Parietal lobe (tissue), 2 donors: ENCODE measurements at places on chromosomes 5 and 9. TPM values are rescaled to one million over a fixed set of nuclear protein-coding genes. Genes with fewer than 3 reads are reported as not detected.

HK3 gene
- 0.31 TPM for total RNA-seq

SCGB3A2 gene
- total RNA-seq = not detected

ZFP37 gene
- 30.7 TPM for total RNA-seq

POLK gene
- 74.2 TPM for total RNA-seq

CDH9 gene
- 14.7 TPM for total RNA-seq

MAN2A1 gene
- 69.5 TPM for total RNA-seq

PDE8B gene
- 5.6 TPM for total RNA-seq

IFNA21 gene
- total RNA-seq = not detected

GPR150 gene
- total RNA-seq = not detected

SHOC1 gene
- total RNA-seq = not detected

WNK2 gene
- total RNA-seq = 86.1 TPM

C5orf46 gene
- total RNA-seq = not detected

CTSV gene
- total RNA-seq = 0.94 TPM

BASP1 gene
- total RNA-seq = 353 TPM

NACC2 gene
- 6.3 TPM for total RNA-seq

IFNA16 gene
- total RNA-seq = not detected

TUSC1 gene
- 10.0 TPM for total RNA-seq

NAIP gene
- total RNA-seq = 80.1 TPM

CSF1R gene
- total RNA-seq = 8.8 TPM

ABLIM3 gene
- total RNA-seq = 19.4 TPM

FBLL1 gene
- 37.6 TPM for total RNA-seq

PCSK1 gene
- 0.94 TPM for total RNA-seq

APBA1 gene
- 51.3 TPM for total RNA-seq

TLN1 gene
- total RNA-seq = 26.6 TPM

FGF10 gene
- 1.3 TPM for total RNA-seq

NUTM2F gene
- total RNA-seq = not detected

PCBD2 gene
- total RNA-seq = 11.3 TPM

THBS4 gene
- total RNA-seq = 3.4 TPM

ORM2 gene
- total RNA-seq = not detected

FAM78A gene
- 1.9 TPM for total RNA-seq

SCGB3A1 gene
- not detected for total RNA-seq

CDKN2B gene
- 0.31 TPM for total RNA-seq

ARHGEF37 gene
- total RNA-seq = 1.3 TPM

SPOCK1 gene
- 70.7 TPM for total RNA-seq

QRFP gene
- total RNA-seq = not detected

PCDHGB6 gene
- 35.4 TPM for total RNA-seq

CEL gene
- total RNA-seq = 0.31 TPM

CCL27 gene
- total RNA-seq = not detected

OR13C9 gene
- total RNA-seq = not detected

OTP gene
- not detected for total RNA-seq

CDC42SE2 gene
- 84.8 TPM for total RNA-seq

AFAP1L1 gene
- 5.9 TPM for total RNA-seq

ERAP2 gene
- 6.6 TPM for total RNA-seq

FAT2 gene
- 0.94 TPM for total RNA-seq

SYK gene
- total RNA-seq = 1.6 TPM

PCDHA1 gene
- 9.1 TPM for total RNA-seq

GABRB2 gene
- 77.0 TPM for total RNA-seq

IL5 gene
- not detected for total RNA-seq

RNF208 gene
- 1.9 TPM for total RNA-seq

TNIP1 gene
- total RNA-seq = 27.5 TPM

GZMA gene
- not detected for total RNA-seq

SLF1 gene
- 47.6 TPM for total RNA-seq

PTPRD gene
- total RNA-seq = 658 TPM

GNA14 gene
- 0.94 TPM for total RNA-seq

MARCOL gene
- not detected for total RNA-seq

PRKAA1 gene
- total RNA-seq = 78.3 TPM

TAF11L10 gene
- total RNA-seq = not detected

FBXO4 gene
- total RNA-seq = 16.0 TPM

S1PR3 gene
- total RNA-seq = 7.5 TPM
